ENCODE measurements at places on chromosomes 5 and 9.

DNA sequence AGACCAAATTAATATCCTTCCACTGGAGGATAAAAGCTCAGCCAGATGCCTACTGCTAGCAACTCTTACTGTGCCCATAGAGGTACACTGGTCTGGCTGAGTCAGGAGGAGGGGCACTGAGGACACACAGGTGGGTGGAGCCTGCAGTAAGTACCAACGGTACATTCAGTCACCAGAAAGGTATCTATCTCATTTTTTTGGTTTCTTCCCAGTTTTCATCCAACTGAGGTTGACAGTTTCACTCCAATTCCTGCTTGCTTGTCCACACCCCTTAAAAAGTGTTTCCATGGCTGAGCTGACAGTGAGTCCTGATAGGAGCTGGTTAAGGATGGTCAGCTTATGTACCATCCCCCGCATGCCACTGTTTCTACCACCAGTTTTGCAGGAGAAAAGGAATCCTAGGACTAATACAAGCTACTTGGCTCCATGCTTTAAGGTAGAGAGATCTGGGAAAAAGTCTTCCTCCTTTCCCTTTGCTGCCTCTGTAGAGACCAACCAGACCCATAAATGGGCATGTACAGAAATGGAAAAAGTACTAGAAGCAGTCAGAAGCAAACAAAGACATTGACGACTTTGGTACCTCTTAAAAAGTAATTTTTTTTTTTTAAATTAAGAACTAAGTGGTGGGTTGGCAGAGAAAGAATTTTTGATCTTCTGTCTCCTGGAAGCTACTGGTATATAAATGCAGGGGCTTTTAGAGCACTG is 3.2 kb downstream of the ELL2 start:
- no peak for DNase-seq

GRCh38 chr5:173385832-173386360 is 57.7 kb upstream of the STC2 start:
- no peak for DNase-seq

DNA sequence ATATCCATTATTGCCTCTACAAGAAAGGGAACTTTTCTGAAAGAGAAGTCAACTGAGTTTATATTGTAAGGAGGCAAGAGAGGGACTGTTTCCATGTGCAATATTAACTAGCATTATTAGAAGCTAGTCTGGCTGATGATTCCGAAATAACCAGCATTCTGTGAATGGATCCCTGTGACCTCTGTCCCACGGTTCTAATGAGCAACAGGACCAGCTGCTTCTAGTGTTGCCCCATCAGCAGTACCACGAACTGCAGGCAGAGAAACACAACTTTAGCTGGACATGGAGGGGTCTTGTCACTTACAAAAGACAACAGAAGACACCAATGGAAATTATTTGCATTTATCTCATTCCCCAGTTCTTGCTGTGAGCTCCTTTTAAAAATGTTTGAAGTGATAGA is 95.4 kb downstream of the MUSK start:
- DNase-seq = no peak

DNA sequence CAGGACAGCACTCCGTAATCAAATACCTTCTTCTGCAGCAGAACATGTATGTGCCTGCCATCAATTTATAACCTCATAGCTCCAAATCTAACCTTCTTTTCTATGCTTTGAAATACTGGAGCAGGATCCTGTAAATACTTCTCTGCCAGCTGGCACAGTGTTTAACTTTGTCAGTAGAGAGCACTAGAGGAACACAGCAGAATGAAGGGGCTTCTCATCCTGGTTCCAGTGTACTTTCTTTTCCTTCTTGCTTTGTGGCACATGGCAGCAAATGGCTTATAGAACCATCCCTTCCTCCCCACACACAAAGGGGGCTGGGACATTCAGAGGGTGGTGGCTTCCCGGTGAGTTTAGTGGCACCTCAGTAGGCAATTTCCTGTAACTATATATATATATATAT is 3.8 kb upstream of the FBXW11 start:
- DNase-seq = no peak

DNA sequence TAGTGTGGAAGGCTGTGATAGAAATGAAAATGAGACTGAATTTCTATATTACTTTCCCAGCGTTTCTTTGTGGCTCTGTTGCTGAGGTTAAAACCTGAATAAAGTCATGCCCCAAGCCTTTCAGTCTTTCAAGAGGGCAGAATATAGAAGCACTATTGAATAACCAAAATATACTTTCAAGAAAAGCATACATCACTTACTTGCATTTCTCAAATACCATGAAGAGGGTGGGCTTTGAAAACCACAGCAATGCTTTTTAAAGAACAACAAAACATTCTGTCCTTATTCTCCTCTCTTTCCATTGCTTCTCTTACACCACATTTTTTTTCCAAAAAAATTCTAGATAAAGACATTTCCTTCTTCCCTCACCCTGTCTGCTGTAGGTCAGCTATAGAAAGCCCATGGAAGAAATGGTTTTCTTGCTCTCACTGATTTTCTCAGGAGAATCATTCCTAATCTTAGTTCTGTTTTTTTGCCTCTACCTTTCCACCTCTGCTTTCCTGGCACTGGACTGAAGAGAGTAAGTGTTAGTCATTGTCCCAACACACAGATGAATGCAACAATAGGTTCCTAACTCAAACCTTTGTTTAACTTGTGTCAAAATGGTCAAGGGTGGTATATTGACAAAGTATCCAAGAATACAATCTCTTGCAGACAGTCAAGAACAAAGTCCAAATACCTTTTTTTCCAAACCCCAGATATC is 51.6 kb downstream of the NUDT12 start:
- no peak for DNase-seq

- DNase-seq = no peak
Measured at GRCh38 chr5:118592229-118593002, 395.9 kb downstream of the DTWD2 start.

- no peak for DNase-seq
Measured at GRCh38 chr5:151820903-151821302, 49.1 kb downstream of the G3BP1 start.

DNA sequence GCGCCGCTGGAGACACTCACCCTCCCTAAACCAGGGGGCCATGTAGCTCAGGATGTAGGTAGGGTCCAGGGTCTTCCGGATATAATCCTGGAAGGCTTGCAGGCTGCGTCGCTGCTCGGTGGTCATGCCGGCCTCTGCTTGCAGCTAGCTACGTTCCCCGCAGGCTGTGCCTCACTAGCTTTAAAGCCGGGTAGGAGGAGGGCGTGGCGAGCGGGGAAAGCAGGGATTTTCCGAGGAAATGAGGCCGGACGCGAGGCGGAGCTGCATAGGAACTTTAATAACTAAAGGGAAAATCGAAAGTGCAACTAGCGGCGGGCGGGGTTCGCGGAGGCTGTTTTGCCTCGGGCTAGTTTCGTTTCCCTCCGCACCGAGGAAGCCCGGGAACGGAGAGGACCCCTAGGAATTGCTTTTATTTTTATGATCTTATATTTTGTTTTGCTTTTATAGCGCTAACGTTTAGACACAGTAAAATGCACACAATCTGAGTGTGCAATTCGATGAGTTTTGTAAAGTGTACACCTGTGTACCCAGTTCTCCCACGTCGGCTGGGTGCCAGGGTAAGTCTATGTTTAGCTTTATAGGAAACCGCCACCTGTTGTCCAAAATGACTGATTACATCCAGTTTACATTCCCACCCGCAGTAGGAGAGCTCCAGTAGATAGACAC is at the start of gene RIGI:
RIGI (minus strand) TSS at position 156 of the 666 bp plus-strand sequence; CDS start at position 126, 30 bp downstream.
- peak; percentile 82 for DNase-seq

GRCh38 chr5:60638300-60638699 is 61.7 kb downstream of the DEPDC1B start:
- no peak for DNase-seq

DNA sequence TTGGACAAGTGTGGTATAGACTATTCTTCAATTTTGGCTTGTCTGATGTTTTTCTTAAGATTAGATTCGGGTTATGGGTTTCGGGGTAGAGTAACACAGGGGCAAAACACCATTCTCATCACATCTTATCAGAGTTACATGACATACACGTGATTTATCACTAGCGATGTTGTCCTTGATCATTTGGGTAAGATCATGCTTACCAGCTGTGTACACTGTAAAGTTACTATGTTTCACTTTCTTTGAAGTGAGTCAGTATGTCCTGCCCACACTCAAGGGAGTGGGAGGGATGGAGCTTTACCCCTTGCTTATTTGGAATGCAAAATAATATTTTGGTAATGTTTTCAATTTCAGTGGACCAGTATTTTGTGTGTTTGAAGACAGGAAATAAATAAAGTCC is 101.8 kb upstream of the TAF11L2 start:
- DNase-seq = no peak

GRCh38 chr5:171437286-171437821 is 17.9 kb downstream of the FGF18 start:
- no peak for DNase-seq

DNA sequence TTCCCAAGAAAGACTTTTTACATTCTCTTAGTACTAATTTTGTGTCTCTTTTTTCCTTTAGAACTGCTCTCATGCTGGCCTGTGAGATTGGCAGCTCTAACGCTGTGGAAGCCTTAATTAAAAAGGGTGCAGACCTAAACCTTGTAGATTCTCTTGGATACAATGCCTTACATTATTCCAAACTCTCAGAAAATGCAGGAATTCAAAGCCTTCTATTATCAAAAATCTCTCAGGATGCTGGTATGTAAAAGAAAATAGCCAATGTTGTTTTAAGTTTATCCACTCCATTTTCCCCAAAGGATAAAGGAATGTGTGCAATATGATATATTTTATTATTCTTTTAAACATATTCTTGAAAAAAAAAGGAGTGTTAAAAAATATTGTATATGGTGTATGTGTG is 27.3 kb upstream of the TTC23L start:
- no peak for DNase-seq

GRCh38 chr5:38916802-38917201 is 71.0 kb downstream of the OSMR start:
- no peak for DNase-seq

GRCh38 chr5:141412854-141413539 is at the start of gene PCDHGA10:
PCDHGA10 (plus strand) TSS chr5:141412987; CDS start chr5:141413176, 189 bp downstream.
- DNase-seq = peak; percentile 44

DNA sequence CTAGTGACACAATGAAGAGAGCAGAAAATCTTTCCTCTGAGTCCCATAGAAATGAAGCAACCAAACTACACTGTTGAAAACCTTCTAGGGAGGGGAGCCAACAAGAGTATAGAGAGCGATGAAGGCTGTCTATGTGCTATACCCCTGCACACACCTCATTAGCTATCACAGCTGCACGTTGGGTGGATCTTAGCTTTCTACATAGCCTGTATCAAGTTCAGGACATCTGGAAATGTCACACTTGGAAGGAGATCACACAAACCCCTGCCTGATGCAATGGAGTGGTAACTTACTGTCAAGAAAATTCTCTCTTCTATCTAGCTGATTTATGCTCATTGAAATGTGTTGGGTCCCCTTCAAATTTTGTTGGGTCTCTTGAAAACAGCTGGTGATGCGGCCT is 127.0 kb upstream of the NTRK2 start:
- no peak for DNase-seq

GRCh38 chr5:60633341-60633740 is 66.6 kb downstream of the DEPDC1B start:
- DNase-seq = no peak

GRCh38 chr9:18274693-18275092 is 199.3 kb upstream of the ADAMTSL1 start:
- no peak for DNase-seq

DNA sequence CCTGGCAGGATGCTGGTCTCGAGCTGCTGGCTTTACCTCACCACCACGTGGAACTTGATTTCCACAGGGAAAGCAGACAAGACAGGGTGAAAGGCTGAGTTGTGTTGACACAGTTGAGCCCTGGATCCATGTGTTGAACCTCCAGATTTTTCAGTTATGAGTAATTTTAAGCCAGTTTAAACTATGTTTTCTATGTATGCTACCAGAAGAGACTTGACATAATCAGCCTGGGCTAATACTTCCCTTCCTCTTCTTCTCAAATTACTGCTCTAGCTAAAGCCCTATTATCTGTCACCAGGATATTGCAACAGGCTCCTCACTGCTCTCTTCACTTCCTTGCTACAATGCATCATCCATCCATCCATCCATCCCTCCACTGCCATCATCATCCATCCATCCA is 12.0 kb upstream of the PHYKPL start:
- DNase-seq = no peak

- DNase-seq = no peak
Measured at GRCh38 chr5:40502736-40503135, 177.0 kb upstream of the PTGER4 start.

GRCh38 chr5:149517461-149518122 is 33.6 kb downstream of the CSNK1A1 start:
- DNase-seq = no peak

GRCh38 chr5:132256086-132256782 is 1.3 kb upstream of the PDLIM4 start:
- DNase-seq = no peak

GRCh38 chr9:90774071-90774470 is 27.5 kb upstream of the SYK start:
- no peak for DNase-seq

DNA sequence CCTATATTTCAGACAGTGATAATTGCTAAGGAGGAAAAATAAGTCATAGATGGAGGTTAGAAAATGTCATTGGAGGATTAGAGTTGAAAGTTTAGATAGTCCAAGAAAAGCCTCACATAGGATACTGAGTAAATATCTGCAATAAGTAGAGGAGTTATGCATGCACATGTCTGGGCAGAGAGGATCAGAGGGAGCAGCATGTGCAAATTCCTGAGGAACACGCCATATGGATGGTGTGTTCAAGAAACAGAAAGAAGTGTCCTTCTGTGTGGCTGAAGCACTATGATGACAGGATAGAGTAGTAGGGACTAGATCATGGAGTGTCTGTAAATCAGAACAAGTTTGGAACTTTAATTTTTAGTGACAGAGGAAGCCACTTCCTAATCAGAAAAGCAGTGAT is 52.2 kb downstream of the SGCD start:
- DNase-seq = no peak

DNA sequence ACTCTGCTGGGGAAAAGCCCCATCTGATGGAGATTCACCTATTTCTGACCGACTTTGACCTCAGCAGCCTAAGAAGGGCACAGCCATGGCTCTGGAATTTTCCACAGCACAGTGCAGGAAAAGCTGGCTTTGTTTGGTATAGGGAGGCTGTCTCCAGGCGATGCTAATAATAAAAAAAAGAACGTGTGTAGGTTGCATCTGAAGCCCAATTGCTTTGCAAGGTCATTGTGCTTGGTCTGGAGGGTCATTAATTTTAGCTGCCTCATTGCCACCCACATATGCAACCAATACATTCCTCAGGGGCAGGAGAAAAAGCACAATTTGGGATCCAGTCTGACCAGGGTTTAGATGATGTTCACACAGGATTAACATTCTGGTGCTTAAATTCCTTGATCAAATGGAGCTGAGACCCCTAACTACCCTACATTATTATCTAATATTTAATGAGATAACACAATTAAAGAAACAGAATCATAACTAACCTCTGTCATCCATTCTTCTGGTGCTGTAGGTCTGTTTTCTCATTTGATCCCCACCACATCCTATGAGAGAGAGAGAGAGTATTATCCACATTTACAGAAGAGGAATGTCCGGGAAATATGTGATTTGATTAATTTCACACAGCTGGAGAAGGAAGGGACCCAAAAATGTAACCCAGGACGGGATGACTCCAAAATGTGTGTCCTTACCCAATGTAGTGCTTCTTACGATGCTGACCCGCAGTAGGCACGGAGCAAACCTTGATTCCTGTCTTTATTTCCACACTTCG is 175.9 kb downstream of the RFK start:
- DNase-seq = no peak
